ENCODE measurements at places on chromosomes 6 and 20.

DNA sequence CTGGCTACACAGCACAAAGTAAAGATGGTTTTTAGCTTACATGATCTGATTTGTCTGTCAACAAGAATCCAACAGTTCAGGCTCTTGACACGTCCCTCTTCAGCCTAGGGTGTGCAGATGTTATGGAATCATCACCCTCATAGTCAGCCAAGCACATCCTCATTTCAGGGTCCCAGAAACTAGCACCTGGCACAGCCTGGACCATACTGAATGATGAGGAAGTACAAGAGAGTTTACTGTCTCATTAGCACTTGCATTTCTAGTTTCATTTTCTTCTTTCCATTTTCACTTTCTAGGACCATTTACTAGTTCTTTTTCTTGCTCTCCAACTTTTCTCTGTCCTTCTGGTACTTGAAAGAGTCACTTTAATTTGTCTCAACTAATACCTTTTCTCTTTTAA, 6.5 kb downstream of the RIPOR2 start:
- DNase-seq: no peak

DNA sequence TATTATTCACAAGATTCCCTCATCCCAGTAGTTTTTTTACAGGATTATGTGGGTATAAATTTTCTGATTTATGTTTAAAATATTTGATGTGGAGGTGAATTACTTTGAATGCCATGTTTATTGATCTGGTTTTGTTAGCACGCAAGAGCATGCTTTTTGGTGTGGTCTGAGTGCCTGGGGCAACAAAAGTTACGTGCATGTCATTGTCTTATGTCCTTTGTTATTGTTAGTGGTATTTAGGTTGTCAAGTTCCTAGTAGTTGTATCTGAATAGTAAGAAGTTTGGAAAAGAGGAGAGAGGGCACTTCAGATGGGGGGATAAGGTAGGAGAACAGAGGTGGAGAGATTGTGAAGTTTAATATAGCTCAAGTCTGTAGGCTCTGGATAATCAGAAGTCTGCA, 95.0 kb downstream of the ATRN start:
- no peak for DNase-seq

DNA sequence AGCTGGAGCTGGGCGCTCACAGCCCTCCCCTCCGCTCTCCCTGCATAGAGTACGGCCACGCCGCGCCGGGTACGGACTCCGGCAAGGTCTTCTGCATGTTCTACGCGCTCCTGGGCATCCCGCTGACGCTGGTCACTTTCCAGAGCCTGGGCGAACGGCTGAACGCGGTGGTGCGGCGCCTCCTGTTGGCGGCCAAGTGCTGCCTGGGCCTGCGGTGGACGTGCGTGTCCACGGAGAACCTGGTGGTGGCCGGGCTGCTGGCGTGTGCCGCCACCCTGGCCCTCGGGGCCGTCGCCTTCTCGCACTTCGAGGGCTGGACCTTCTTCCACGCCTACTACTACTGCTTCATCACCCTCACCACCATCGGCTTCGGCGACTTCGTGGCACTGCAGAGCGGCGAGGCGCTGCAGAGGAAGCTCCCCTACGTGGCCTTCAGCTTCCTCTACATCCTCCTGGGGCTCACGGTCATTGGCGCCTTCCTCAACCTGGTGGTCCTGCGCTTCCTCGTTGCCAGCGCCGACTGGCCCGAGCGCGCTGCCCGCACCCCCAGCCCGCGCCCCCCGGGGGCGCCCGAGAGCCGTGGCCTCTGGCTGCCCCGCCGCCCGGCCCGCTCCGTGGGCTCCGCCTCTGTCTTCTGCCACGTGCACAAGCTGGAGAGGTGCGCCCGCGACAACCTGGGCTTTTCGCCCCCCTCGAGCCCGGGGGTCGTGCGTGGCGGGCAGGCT, 4.6 kb downstream of the KCNK15 start:
- no peak for DNase-seq

GRCh38 chr6:130975325-130975724, 87.7 kb downstream of the EPB41L2 start:
- DNase-seq: no peak

- no peak for DNase-seq
Measured at GRCh38 chr6:167807200-167807599, 19.5 kb upstream of the AFDN start.

- DNase-seq: no peak
Measured at GRCh38 chr20:61536671-61537070, 284.6 kb downstream of the CDH4 start.

GRCh38 chr6:4774715-4775493, 1.3 kb upstream of the CDYL start:
- DNase-seq: no peak

DNA sequence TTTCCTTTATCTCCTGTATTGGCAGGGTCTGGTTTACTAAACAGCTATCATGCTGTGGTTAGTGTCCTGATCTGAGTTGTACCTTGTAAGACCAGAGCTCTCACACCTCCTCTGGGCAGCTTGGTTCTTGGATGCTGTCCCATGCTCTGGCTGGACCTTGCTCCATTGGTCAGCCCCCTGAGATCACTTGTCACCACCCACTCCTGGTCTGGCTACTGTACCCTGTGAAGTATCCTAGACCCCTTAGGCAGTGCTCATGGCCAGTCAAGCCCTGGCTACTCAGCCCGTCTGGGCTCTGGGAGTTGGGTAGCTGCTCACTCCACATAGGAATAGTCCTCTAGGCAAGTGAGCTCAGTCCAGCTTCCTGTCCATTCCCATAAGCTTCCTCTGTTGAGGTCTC, 31.1 kb downstream of the ADGRF4 start:
- no peak for DNase-seq

- DNase-seq: no peak
Measured at GRCh38 chr6:142870787-142871415, 74.1 kb downstream of the HIVEP2 start.

DNA sequence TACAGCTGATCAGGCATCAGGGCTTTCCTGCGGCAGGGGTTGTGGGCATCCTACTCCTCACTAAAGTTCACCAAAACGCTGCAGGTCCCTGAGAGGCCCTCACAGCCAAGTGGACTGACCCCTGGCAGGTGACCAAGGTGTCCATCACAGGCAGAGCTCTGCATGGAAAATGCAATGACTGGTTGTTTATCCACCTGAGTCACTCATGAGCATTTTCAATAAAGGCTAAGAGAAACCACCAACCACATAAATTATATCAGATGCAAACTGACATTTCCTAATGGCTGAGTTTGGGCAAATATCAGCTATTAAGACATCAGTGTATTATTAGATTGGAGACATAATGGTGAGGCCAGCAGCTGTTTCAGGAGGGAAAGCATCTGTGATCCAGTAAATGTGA, 152.7 kb upstream of the SYNDIG1 start:
- DNase-seq: no peak

- DNase-seq: peak; percentile 58
Measured at GRCh38 chr6:157106487-157106886, 216.8 kb downstream of the TMEM242 start.

DNA sequence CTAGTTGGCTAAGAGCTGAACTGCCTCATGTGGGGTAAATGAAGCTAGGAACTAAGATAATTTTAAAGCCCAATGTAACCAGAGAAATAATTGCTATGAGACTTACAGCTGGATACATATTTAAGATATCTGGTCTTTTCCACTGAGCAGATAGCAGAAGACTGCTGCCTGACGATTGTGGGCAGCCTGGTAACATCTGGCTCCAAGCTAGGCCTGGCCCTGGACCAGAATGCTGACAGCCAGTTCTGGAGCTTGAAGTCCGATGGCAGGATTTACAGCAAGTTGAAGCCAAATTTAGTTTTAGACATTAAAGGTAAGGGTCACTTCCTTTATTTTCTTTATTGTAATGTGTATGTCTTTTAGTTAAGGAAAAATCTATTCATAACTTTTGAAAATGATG, 65.7 kb downstream of the RTN4IP1 start:
- DNase-seq: no peak

GRCh38 chr6:101879782-101880181, 486.3 kb downstream of the GRIK2 start:
- no peak for DNase-seq

DNA sequence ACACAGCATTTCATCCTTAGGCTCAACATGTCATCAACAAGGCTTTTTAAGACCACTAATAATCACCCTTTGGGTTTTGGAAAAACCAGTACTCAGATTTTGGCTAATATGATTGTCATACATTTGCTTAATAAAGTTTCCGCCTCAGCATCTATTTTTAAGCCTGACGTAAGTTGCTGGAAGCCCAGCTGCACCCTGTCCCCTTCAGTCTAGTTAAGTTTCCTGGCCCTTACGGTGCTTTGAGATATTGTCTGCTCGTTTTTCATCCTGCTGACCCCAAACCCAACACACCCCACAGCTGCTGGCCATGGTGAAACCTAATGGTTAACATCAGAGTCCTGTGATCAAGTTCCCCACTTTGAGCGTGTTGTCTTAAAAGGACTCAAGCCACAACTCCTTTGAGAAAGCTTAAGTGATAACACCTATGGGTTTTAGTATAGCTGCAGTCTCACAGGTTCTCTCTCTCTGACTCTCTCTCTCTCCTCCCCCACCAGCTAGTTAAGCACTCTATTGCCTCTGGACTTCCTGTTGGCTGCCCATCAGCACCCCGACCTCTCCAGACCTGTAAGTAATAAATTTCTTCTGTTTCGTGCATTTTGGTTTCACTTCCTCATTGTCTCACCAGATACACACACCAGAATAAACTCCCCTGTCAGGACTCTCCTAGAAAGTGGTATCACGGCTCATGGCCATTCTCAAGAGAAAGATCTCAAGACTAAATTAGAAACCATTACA, 802.0 kb downstream of the C6orf118 start:
- no peak for DNase-seq

- no peak for DNase-seq
Measured at GRCh38 chr20:20820104-20820503, 107.7 kb upstream of the RALGAPA2 start.

- no peak for DNase-seq
Measured at GRCh38 chr6:1658212-1659005, 48.7 kb downstream of the FOXC1 start.

DNA sequence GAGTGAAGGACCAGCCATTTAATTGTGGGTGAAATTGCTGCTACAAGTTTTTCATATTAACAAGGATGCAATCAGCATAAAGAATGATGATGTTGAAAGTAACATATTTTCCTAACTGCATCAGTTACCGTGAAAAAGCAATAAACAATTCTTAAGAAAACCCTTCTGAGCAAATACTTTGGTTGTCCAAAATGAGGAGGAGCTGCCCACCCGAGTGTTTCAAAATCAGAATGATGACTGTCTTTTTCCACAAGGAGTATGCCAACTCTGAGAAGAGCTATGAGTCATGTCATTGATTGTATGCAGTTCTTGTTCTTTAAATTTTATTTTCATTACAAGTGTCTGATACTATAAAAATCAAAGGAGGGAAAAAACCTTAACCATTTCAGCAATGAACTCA, 470.5 kb downstream of the COL12A1 start:
- no peak for DNase-seq

GRCh38 chr6:6984585-6985366, 123.0 kb upstream of the RREB1 start:
- DNase-seq: no peak

DNA sequence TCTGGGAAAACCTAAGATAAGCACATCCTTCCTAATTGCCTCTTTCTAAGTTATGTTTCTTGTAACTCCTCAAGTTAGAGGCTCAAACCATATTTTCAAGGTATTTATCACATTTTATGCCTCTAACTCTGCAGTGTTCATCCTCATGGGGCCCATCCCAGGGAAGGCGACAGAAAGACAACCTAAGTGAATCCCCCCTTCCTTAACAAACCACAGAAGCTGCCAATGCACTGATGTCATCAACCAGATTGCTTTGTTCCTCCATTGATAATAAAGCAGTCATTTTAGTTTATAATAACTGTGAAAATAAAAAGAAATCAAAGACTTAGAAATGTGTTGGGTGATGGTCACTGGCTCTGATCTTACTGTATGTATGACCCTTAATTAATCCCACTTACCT, 119.5 kb upstream of the TCF21 start:
- DNase-seq: no peak

DNA sequence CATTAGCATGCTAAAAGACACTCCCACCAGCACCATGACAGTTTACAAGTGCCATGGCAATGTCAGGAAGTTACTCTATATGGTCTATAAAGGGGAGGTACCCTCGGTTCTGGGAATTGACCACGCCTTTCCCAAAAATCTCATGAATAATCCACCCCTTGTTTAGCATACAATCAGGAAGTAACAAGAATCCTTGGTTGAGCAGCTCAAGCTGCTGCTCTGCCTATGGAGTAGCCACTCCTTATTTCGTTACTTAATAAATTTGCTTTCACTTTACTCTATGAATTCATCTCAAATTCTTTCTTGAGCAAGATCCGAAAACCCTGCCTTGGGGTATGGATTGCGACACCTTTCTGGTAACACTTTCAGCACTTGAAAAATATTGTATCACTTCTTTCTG, 243.0 kb downstream of the BMP2 start:
- DNase-seq: no peak

- DNase-seq: no peak
Measured at GRCh38 chr6:3617681-3618311, 133.7 kb downstream of the PXDC1 start.

DNA sequence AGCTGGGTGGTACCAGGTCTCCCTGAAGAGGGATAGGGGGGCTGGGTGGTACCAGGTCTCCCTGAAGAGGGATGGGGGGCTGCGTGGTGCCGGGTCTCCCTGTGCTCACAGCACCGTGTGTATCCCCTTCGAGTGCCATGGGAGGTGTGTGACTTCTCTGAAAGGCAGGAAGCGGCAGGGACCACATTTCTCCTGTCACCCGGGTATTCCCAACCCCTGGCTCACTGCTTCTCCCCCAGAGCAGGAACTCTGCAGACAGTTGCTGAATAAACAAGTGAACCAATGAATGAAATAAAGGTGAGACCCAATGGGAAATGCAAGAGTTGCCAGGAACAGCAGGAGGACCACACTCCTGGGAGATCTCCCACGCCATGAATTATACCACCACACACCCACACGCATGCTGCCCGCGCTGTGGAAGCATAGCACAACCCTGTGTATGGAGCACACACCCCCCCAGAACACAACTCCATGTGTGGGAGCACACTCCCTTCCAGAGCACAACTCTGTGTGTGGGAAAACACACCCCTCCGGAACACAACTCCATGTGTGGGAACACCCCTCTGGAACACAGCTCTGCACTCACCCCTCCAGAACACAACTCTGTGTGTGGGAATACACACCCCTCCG, 50.7 kb downstream of the RNASET2 start:
- DNase-seq: no peak

GRCh38 chr6:39370390-39370789, 47.9 kb upstream of the KCNK16 start:
- DNase-seq: no peak

DNA sequence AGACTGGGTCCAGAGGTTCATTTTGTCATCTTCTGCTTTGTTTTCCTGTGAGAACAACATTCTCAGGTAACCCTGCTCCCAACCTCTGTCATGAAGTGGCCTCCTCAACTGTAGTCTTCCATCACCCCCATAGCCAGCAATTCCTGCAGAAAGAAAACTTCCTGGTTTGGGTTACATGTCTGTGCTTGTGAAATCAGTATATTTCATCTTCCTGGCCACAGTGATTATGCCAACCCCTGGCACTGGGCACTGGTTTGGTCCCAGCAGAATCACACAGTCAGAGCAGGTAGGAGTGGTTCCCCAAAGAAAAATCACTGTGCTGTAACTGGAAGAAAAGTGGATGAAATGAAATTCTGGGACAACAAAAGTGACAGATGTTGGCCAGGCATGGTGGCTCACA, 52.5 kb downstream of the CRYBG1 start:
- DNase-seq: no peak

Measured in RCC 7860 (cell line).